Activated T-helper 1 cell treated with anti-CD3 and anti-CD28 coated beads, Interleukin-2, amount 50 U/mL, for 16 hours (primary cell): ENCODE measurements at places on chromosomes 3 and 15.

- DNase-seq: no peak
Observed at GRCh38 chr3:36943601-36944000, 1.3 kb downstream of the TRANK1 start.

DNA sequence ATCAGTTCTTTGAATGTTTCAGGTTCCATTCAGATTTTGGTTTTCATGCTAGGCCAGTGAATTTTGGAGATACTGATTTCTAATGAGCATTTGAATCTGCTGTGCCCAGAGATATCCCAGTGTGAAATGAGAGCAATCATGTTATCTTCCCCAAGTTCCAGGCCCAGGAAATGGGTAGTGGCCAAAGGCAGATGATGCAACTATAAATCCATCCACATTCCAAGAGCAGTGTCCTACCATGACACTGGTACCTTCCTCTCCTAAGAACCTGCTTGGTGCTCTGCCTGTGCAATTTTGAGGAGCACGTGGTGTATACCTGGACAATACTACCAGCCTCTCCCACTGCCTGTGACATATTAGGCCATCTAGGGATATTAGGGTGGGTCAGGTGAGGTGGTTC lies 186.8 kb downstream of the SLCO3A1 start:
- DNase-seq: no peak

- no peak for DNase-seq
Observed at GRCh38 chr15:64251121-64251520, 88.3 kb upstream of the PPIB start.

GRCh38 chr3:115859002-115859807 lies 235.9 kb downstream of the GAP43 start:
- no peak for DNase-seq

DNA sequence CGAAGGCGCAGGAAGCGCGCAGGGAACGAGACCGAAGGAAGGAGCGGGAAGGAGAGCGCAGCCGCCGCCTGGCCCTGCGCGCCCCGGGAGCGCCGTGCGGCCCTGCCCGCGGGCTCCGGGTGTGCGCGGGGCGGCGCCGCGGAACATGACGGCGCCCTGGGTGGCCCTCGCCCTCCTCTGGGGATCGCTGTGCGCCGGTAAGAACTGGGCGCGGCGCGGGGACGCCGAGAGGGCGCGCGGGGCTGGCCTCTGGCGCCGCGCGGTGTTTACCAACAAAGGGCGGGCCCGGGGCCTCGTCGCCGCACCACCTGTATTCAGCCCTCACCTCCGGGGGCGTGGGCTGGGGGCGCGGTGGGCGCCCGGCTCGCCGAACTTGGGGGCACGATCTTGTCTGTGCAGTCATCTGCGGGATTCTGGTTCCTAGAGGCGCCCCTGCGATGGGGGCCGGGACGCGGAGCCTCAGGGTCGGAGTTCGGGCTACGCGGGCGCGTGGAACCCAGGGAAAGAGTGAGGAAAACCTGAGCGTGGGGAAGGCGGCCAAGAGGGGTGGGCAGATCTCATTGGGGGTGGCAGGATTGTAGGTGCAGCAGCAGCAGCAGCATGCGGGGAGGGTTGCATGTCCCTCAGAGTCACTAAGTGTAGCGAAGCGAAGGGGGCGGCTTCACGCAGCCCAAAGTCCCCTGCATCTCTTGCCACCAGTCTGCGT lies 641 bp downstream of the ACVR2B start:
- no peak for DNase-seq

GRCh38 chr3:169722724-169723123 lies 42.1 kb downstream of the TERC start:
- DNase-seq: no peak

DNA sequence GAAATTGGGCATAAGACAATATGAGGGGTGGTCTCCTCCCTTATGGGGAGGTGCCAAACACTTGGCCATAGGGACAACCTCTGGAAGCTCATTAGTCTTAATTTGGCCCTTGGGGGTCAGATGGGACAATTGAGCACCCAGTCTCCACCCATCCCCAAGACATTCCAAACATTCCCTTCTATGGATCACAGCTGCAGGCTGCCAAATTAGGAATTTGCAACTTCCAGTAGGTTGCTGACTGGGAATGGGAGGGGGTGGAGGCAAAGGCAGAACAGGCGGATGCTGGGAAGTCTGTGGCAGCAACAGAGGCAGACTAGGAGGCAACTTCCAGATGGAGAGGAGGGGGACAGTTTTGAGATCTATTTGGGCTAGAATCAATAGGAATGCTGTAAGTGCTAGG lies 1.4 kb upstream of the PDHB start:
- no peak for DNase-seq

DNA sequence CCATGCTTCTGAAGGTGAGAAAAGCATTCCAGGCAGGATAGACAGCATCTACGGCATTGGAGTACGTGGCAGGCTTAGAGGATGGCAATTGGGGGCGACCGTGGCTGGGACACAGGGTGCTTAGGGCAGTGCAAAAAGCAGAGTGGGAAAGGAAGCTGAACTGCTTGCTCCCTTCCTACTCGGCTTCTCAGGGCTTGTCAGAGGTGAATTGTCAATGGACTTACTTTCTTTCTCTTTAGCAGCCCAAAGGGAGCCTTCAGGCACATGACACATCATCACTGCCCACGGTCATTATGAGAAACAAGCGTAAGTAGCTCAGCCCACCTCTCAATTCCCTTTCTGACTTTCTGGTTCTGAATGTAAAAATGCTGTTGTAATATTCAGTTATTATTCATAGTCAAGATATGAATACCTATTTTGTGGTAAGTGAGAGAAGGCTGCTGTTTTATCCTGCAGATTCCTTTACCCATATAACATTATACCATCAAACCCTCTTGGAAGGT lies 84.3 kb downstream of the KLHL25 start:
- no peak for DNase-seq

DNA sequence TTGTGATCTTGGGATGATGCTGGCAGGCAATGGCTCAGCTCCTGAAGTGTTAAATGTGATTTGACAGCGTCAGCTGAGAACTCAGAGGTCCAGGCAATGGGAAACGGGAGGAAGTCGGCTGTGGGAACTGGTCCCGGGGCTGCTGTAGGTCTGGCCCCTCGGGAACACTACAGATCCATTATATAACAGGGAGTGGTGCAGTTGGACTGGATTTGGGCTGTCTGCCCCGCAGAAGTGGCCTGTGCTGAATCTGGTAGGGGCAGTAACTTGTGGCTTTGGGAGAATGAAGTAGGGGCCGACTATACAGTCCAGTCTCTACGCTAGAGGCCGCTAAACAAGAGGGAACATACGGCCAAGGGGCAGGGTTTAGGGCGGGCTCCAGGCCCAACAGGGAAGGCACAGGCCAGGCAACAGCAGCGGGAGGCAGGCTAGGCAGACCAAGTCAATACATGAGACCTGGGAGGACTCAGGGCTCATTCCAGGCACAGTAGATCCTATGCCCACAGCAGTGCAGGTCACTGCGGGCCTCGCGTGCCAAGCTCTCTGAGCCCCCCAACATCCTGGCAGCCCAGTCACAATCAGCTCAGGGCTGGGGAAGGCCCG lies 20.3 kb upstream of the IL16 start:
- no peak for DNase-seq

DNA sequence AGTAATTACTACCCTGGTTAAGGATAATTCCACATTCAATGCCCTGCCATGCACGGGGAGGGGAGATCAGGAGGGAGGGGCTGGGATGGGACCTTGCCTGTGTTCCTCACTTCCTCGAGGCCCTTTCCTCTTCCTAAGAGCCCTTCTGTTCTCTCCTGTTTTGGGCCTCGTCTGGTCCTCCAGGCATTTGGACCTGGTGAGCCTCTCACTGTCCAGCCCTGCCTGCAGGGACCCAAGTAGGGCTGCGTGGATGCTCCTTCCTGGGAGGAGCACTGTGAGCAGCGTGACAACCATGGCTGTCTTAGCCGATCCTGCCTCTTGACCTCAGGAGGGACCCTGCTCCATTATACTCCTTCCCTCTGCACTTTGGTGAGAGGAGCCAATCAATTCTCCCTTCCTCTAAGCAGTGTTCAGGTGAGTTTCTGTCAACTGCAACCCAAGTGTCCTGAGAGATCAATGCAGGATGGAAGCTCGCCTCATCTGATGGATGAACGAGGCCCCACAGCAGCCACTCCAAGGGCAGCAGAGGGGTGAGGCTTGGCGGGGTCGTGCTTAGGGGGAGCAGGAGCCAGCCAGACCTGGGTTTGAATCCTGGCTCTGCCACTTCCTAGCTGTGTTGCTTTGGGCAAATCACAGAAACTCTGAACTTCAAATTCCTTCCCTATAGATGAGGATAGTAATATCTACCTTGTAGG lies 92.5 kb downstream of the IQSEC1 start:
- no peak for DNase-seq

GRCh38 chr3:121768452-121768851 lies 18.9 kb upstream of the GOLGB1 start:
- no peak for DNase-seq

DNA sequence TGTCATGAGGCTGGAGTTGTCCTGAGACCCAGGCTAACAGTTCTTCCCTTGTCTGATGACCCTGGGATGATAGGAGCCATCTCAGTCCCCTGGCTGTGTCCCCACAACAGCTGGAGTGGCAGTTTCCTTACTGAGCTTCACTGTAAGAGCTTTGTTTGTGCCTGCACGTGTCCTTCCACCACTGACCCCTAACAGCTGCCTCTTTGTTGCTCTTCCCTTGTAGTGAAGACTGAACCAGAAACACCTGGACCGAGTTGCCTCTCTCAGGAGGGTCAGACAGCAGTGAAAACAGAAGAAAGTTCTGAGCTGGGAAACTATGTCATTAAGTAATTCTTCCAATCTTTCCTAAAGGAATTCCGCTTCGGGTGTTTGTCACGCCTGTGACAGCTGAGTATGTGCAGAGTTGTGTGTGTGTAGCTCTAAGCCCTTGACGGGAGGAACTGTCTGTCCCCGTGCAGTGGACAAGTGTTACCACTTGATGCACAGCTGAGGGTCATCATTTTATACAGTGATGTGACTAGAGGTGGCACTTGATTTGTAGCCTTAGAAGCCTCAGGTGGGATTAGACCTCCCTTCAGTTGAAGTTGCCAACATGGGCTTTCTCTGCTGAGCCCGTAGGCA lies 25.0 kb downstream of the MAP6D1 start:
- DNase-seq: no peak

DNA sequence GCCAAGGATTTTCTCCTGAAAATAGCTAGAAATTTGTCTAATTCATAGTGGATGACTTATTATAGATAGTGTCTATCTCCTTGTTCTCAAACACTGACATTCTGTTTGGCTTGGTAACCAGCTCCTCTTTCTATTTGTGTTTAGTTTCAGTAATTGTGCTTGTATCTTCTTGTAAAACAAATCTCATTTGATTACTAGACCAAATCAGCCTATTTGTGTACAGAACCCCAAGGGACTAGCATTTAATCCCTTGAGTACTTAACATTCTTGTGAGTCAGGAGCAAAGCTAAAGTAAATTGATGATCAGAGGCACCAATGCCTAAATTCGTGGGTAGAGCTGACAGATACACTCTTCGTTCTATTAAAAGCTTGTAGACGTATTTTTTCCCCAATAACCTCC lies 306.5 kb upstream of the SLITRK3 start:
- no peak for DNase-seq

GRCh38 chr3:56754741-56755417 lies 46.9 kb downstream of the ARHGEF3 start:
- DNase-seq: no peak

DNA sequence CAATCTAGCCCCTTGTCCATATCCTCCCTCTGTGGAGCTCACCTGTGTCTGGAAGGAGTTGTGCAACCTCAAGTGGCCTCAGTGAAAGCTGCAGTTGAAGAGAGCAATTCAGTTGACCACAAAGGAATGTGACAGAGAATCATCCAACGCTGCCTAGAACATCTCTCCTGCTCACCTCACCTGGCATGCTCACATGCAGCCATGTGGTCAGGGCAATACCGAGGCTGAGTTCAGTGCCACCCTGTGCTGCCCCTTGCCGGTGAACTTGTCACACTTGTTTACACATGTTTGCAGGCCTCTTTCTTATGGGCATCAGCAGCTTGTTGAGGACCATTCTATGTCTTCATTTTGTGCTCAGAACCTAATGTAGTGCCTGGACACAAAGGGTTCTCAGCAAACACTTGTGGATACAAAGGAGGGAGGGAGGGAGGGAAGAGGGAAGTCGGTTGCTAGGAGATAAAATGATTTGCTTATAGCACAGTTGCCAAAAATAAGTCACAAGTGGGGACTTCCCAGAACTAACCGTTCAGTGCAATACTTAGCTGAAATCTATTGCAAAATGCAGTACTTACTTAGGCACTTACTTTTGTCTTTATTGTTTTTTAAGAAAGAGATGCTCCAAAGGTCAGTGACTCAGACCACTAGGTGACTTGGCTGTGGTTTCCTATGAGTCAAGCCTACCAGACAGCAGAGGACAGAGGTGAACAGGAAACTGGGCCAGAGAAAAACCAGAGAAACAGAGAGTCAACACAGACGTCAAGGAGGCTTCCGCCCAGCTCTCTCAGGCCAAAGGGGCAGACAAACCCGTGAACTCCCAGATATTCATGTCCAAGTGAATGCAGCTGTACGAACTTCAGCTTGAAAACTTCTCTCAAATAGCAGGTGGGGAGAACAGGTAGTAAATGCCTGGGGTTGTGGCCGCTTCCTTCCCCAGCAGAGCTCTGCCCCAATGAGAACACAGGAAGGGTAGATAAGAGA lies 227.8 kb upstream of the CTNNB1 start:
- no peak for DNase-seq

- no peak for DNase-seq
Observed at GRCh38 chr3:149466192-149466591, 8.3 kb upstream of the TM4SF4 start.

GRCh38 chr3:102125994-102126368 lies 276.7 kb downstream of the NFKBIZ start:
- no peak for DNase-seq

- no peak for DNase-seq
Observed at GRCh38 chr15:66739287-66739686, 37.3 kb downstream of the SMAD6 start.

GRCh38 chr15:94164971-94165370 lies 66.4 kb upstream of the MCTP2 start:
- DNase-seq: no peak

- DNase-seq: no peak
Observed at GRCh38 chr3:69718866-69719586, 20.2 kb upstream of the MITF start.

DNA sequence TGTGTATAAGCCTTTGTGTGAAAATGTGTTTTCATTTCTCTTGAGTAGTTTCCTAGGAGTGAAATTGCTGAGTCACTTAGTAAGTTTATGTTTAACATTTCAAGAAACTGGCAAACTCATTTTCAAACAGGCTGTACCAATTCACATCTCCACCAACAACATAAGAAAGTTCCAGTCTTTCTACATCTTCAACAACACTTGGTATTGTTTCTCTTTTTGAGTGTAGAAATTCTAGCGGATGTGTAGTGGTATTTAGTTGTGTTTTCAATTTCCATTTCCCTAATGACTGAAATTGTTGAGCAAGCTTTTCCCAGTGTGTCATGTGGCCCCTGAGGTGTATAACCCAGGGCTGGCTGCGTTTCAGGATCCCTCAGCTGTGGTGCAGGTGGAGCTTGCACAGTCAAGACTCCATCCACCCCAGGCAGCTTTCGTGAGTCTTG lies 258.5 kb downstream of the PDCD6IP start:
- DNase-seq: no peak

GRCh38 chr3:38314112-38314763 lies 32.1 kb downstream of the SLC22A14 start:
- DNase-seq: no peak

- no peak for DNase-seq
Observed at GRCh38 chr3:71514621-71515020, 68.9 kb downstream of the FOXP1 start.

GRCh38 chr3:147370349-147370748 lies 36.0 kb downstream of the ZIC4 start:
- DNase-seq: no peak

- DNase-seq: no peak
Observed at GRCh38 chr3:37625690-37626360, 235.9 kb upstream of the CTDSPL start.
